ENCODE measurements at places on chromosomes 2 and 18. TPM values are rescaled to one million over a fixed set of nuclear protein-coding genes. Genes with fewer than 3 reads are reported as not detected.
A peak's percentile ranks its signal among the peaks of the same experiment; 100 is the strongest.

GRCh38 chr2:72032481-72033041, 115.1 kb downstream of the CYP26B1 start:
- peak; percentile 53 for DNase-seq

DNA sequence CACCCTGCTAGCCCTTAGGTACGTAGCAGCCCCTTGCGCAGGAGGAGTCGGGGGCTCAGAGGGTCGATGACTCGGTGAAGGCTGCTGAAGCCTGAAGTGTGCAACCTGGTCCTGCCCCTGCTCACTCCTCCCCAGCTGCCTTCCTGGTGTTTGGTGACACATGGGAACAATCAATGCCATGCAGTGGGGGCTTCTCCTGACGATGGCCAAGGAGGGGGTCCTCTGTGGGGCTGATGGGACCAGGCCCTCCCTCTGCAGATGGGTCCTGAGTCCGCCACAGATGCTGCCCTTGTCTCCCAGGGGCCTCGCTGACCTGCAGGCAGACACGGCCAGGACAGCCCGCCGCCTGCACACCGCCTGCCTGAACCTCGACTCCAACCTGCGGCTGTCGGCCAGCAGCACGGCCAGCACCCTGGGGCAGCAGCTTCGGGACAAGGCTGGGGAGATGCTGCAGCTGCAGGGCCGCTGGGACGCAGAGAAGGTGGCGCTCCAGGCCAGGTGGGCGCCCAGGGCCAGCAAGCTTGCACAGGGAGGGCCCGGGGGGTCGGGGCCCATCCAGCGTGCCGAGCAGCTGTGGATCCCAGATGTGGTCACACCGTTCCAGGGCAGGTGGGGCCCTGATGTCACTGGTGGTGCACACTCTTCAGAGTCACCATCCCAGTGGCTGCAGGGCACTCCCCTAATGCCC, 24.6 kb downstream of the CROCC2 start:
- DNase-seq: peak; percentile 45

DNA sequence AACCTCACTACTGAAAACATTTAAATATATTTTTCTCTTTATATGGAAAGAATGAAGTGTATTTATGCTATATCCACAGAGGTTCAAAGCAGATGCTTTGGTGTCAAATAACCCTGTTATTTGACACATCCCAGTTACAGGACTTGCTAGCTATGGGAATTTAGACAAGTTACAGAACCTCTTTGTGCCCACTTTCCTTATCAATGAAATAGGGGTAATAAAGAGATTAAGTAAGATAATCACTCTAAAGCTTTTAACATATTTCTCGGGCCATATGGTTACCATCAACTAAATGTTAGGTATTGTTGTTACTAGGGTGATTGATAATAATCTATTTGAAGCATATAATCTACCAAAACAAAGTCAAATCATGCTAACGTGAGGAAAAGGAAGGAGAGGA, 1660.6 kb upstream of the NXPH2 start:
- no peak for DNase-seq

DNA sequence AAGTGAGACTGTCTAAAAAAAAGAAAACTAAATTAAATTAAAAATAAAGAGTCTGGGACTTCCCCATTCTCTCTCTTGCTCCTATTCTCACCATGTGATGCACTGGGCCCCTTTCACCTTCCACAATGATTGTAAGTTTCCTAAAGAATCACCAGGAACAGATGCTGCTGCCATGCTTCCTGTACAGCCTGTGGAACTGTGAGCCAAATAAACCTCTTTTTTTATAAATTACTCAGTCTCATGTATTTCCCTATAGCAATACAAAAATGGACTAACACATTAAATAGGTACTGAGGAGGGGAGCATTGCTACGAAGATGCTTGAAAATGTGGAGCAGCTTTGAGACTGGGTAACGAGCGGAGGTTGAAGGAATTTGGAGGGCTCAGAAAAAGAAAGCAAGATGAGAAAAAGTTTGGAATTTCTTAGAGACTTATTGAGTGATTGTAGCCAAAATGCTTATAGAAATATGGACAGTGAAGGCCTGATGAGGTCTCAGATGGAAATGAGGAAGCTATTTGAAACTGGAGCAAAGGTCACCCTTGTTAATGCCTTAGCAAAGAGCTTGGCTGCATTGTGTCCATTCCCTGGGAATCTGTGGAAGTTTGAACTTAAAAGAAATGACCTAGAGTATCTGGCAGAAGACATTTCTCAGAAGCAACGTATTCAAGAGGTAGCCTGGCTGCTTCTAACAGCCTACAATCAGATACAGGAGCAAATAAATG, 128.7 kb downstream of the EIPR1 start:
- no peak for DNase-seq

- no peak for DNase-seq
Measured at GRCh38 chr2:96477458-96477857, 27.7 kb downstream of the NEURL3 start.

DNA sequence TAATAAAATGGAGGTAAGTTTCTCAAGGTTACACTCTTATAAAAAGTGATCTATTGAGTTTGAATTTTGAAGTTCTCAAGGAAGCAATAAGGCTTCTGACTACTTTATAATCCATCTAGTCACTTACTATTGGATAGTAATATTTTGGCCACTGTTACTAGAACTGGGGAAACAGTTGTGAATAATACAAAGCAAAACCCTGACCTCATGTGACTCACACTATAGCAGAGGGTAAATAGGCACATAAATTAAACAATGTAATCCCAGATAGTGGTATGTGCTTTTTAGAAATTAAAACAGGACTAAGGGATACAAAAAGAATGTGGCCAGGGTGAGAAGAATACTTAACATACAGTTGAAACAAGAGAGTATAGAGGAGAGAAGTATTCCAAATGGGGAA, 78.6 kb downstream of the CALCRL start:
- no peak for DNase-seq

- DNase-seq: no peak
Measured at GRCh38 chr18:3664563-3665178, 214.7 kb downstream of the TGIF1 start.

DNA sequence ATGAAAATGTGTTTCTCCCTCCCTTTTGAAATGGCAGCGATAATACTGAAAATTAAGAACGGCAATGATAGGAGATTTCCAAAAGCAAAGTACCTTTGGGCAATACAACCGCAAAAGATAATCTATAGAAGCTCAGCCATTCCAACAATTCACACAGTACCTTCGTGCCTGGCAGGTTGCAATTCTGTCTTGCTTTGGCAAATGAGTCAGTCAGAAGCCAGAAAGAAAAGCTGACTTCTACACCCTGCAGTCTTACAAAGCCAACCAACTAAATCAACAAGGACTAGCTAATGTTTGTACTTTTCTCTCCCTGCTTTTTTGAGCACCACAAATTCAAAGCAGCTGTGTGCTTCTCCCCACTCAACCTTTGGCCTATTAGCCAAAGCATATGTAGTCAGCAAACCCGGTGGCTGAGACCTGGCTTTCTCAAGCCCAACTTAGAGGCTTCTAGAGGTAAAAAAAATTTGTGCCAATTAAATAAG, 25.7 kb upstream of the ID2 start:
- DNase-seq: peak; percentile 10

DNA sequence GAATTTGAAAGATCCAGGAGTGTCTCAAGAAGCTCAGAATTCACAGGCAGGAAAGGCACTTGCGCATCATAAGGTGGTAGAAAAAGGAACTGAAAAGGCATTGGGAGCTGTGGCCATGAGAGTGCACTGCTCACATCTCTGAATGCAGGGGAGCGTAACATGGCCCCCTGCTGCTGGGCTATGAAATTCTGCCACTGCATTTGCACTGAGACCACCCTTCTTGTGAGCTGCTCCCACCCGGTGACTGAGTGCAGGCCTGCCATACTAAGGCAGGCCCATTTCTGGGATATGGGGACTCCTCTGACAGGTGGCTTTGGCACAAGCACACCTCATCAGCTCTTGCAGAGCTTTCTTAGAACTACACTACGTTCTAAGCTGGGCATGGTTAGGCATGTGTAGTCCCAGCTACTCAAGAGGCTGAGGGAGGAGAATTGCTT, 25.3 kb upstream of the STARD7 start:
- DNase-seq: no peak

- DNase-seq: no peak
Measured at GRCh38 chr2:238553159-238553558, 126.4 kb downstream of the ASB1 start.

- DNase-seq: peak; percentile 78
Measured at GRCh38 chr2:144516981-144517865, 2.7 kb downstream of the ZEB2 start.

DNA sequence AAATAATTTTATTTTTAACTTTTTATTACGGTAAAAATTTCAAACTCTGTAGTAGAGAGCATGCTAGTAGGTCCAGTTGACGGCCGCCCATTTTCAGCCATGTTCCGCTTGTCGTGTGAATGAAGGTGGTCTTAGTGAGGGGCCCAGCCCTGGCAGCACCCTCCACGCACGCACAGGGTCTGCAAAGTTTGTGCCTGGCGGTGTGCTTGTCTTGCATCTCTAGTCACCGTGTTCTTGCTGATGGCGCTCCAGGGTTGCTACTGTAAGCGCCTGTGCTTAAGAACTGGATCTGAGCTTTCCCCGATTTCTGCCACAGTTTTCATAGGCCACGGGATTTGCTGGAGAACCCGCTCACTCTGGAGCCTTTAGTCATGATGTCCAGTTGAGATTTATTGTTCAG, 28.9 kb downstream of the LDLRAD4 start:
- DNase-seq: peak; percentile 33

DNA sequence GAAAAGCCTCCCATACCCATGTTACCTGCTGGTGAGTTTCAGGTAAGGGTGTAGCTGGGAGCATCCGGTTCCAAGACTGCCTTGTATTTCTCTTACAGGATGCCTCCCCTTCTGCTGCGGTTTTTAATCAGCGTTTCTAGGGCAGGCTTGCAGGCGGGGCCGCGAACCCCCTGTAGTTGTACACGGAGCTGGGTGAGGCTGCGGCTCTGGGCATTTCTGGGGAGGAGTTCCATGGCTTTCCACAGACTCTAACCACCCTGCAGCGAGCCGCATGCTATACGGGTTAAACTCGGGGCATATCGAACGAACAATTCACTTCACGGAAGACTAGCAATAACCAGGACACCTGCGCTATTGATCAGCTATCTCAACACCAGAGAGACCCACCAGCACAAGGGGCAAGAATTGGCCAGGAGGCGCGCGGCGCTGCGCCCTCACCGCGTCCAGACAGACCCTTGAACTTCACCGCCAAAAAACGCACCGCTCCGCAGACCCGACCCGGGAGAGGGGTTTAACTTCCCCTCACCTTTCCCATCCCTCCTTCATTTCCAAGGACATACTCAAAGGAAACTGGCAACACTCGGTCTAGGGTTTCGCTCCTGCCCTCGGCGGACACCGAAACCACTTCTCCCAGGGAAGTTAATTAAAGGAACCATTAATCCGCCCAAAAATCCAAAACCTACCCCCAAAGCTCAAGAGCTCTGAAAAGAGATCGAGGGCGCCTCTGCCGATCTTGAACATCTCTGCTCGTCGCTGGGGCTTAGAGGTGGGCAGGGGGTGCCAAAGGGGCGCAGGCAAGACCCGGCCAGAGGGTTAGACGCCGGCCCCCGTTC, 909 bp downstream of the TGFA start:
- DNase-seq: no peak

GRCh38 chr2:181563101-181563692, 93.7 kb downstream of the CERKL start:
- DNase-seq: no peak

DNA sequence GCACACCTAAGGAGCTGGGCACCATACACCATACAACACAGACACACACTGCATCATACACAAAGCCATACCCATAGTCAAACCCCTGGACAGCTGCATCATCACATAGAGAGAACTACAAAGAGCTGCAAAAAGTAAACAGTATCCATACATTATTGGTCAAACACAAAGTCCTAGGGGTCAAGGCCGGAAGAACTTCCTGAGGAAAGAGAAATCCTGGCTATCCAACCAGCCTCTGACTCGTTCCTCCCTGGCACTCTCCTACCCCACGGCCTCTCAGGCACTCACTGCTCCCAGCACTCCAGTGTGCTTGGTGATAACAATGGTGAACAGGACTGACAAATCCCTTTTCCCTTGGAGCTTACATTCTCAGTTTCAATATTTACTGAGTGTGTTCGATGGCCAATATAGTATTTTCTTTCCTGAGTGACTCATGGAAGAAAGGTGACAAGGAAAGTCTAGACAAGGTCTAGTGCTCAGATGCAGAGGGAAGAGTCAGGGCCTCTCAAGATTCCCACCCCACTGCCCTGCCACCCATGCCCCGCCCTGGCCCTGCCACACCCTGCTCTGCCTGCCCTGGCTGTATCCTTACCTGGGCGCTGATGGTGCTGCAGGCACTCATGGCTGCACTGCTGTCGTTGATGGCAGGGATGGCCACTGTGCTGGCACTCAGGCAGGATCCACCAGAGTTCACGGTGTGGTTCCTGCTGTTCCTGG, 3.4 kb downstream of the CFAP65 start:
- peak; percentile 22 for DNase-seq

DNA sequence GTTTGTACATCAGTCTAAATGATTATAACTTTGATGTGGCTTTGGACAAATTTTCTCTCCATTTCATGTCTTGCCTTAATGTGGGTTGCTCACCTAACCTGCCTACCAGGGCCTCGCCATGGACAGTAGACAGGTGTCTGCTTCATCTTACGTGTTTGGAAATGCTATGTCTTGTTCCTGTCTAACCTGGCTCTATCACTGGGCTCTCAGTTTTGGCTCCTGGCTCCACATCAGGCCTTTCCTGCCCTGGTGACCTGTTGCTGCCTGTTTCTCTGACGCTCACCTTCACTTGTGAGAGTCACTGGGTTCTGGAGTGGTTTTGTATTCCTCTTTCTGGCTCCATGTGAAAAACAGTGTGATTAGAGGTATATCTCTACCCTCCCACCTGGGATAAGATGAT, 65.9 kb downstream of the PHLPP1 start:
- no peak for DNase-seq

DNA sequence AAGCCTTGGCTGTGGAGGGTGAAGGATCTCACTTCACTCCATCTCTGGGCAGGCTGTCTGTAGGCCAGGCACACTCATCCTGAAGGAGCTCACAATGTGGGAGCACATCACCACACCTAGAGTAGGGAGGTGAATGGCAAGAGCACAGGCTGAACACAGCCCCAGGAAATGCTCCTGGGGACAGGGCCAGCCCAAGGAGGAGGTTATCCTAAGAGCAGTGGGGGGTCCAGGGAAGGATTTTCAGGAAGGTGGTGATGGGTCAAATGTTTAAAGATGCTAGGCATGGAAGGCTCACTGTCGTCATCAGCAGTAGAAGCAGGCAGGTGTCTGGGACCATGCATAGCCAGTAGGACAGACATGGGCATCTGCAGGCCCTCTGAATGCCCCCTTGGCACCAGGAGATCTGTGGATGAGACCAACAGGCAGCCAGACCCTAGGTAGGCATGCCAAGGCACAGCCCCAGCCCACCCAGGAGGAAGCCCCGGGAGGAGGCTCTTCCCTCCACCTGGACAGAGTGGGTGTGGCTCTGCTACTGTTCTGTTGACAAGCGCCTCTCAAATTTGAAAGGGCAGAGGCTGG, 91.7 kb upstream of the RAB6C start:
- DNase-seq: no peak

- DNase-seq: no peak
Measured at GRCh38 chr2:225980372-225980771, 580.9 kb downstream of the NYAP2 start.

DCDC2C gene
- total RNA-seq: 4.6 TPM

CPO gene
- total RNA-seq: 0.89 TPM

STEAP3 gene
- 9.1 TPM for total RNA-seq

PAX3 gene
- not detected for total RNA-seq

DUSP19 gene
- total RNA-seq: 3.0 TPM

ONECUT2 gene
- not detected for total RNA-seq

TMEM200C gene
- total RNA-seq: 0.94 TPM

NOP58 gene
- total RNA-seq: 66.0 TPM

Data from sciatic nerve (tissue), 2 donors.